ENCODE measurements at places on chromosomes 12 and 14. TPM values are rescaled to one million over a fixed set of nuclear protein-coding genes. Genes with fewer than 3 reads are reported as not detected.

The RBM23 gene
- total RNA-seq, result 38.1 TPM

The JPH4 gene
- total RNA-seq, result 32.5 TPM

The SIX1 gene
- total RNA-seq, result 3.9 TPM

The NDUFA9 gene
- total RNA-seq, result 104 TPM

The HECTD1 gene
- total RNA-seq, result 83.7 TPM

The FOXN4 gene
- total RNA-seq, result not detected

The KCNC2 gene
- not detected for total RNA-seq

The MYRFL gene
- total RNA-seq, result not detected

The MORN3 gene
- total RNA-seq, result 0.33 TPM

The DEPDC4 gene
- total RNA-seq, result 2.4 TPM

The TMEM30B gene
- total RNA-seq, result not detected

The PRKCH gene
- total RNA-seq, result 7.4 TPM

The ACVRL1 gene
- 0.87 TPM for total RNA-seq

The SPIC gene
- total RNA-seq, result not detected

The PTPRR gene
- 2.5 TPM for total RNA-seq

The DUSP6 gene
- 1.2 TPM for total RNA-seq

The ATF1 gene
- total RNA-seq, result 65.4 TPM

The OVCH1 gene
- total RNA-seq, result not detected

The SLC7A8 gene
- 0.50 TPM for total RNA-seq

The KITLG gene
- total RNA-seq, result 9.5 TPM

The WSCD2 gene
- total RNA-seq, result not detected

The P2RX2 gene
- not detected for total RNA-seq

The TAS2R19 gene
- total RNA-seq, result 0.40 TPM

The MFAP5 gene
- not detected for total RNA-seq

The CYP46A1 gene
- not detected for total RNA-seq

The OR4M1 gene
- not detected for total RNA-seq

The LRRIQ1 gene
- total RNA-seq, result not detected
